ENCODE measurements at places on chromosomes 6 and 20.

GRCh38 chr6:164010441-164011103, 596.1 kb downstream of the QKI start:
- no peak for DNase-seq

GRCh38 chr6:140604786-140605185, 1230.3 kb upstream of the CITED2 start:
- DNase-seq, result no peak

DNA sequence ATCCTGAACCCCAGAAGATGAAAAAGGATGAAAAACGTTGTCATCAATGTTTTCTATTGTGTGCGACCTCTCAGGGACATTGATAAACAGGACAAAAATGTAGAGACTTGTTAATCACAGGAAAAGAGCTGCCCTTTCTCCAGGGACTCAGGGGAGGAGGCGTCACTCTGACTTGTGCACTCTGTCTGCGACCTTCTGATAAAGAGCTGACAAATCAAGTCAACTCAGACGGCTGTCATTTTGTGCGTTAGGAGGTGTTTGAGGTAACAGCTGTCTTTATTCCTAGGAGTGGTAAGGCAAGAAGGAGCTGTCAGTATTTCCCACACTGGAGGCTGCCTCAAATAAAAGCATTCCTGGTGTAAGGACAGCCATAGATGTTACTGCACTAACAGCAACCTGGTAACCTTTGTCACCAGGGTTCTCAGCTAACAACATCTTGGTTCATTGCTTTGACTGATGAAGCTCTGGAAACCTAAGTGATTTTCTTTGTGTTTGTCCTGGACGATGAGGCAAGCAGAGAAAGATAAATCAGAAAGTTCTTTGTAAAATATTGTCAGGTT, 38.6 kb upstream of the NXT1 start:
- no peak for DNase-seq

- DNase-seq, result peak; percentile 67
These were observed at the start of gene SNX21 for GRCh38 chr20:45833030-45833882. Gene SNX21 (plus strand): TSS chr20:45833799. CDS start chr20:45833920, 121 bp downstream.

- no peak for DNase-seq
These were observed 5.5 kb upstream of the POU5F1 start for GRCh38 chr6:31175971-31176370.
